ENCODE measurements at places on chromosomes 7 and 10.

DNA sequence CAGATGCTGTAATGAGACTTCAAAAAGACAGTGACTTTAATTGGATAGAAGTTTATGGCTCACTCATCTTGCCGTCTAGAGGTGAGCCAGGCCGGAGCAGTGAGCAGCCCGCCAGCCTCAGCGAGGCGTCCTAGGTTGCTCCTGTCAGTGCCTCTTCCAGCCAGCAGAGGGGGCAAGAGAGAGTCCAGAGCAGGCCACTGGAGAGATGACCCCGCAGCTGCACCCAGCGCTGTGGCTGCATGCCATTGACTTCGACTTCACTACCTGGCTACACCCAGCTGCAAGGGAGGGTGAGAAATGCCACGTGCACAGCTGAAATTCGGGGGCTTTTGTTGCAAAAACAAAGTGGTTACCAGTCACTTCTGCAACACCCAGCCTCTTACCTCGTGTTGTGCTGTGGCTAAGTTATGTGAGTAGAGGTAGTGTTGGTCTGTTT, 26.5 kb downstream of the NUB1 start:
- peak; percentile 75 for DNase-seq
- peaks cover 36% of the 10 kb centered on the region for H3K36me3 ChIP-seq
- H3K27ac ChIP-seq, result no peak overlapping the region
- H3K27me3 ChIP-seq, result no peaks in the 10 kb centered on the region
- H3K4me3 ChIP-seq, result no peak overlapping the region

GRCh38 chr10:124320778-124321432, 97.8 kb downstream of the OAT start:
- H3K27me3 ChIP-seq, result no peaks in the 10 kb centered on the region
- DNase-seq, result no peak
- H3K4me3 ChIP-seq, result no peak overlapping the region
- no peak overlapping the region for H3K27ac ChIP-seq
- no peaks in the 10 kb centered on the region for H3K36me3 ChIP-seq

GRCh38 chr7:153087498-153087897, 327.9 kb downstream of the ACTR3B start:
- no peak for DNase-seq
- no peak overlapping the region for H3K4me3 ChIP-seq
- H3K27me3 ChIP-seq, result no peaks in the 10 kb centered on the region
- no peaks in the 10 kb centered on the region for H3K4me1 ChIP-seq
- H3K27ac ChIP-seq, result no peak overlapping the region
- no peaks in the 10 kb centered on the region for H3K36me3 ChIP-seq

- no peak for DNase-seq
- H3K27me3 ChIP-seq, result no peaks in the 10 kb centered on the region
- no peak overlapping the region for H3K27ac ChIP-seq
- no peak overlapping the region for H3K4me3 ChIP-seq
- H3K4me1 ChIP-seq, result peaks cover 24% of the 10 kb centered on the region
Observed at GRCh38 chr10:35392482-35393228, 56.3 kb downstream of the CCNY start.

DNA sequence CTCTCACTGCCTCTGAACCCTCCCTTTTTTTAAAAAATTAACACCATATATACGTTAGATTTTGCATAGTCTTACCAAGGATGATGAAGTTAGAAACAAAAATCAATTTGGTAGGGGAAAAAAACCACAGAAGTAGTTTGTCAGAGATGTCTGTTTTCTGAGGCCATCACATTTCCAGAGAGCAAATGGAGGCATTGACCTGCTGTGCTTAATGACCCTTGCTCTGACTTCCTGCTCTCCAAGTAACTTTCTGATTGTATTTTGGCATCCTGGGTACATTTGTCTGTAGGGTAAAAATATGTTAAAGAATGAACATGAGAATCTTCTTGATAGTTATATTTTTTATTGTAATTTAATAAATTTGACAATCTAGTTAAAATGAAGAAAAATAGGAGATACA, 140.2 kb downstream of the LCOR start:
- H3K4me1 ChIP-seq, result peaks cover 18% of the 10 kb centered on the region
- no peak overlapping the region for H3K4me3 ChIP-seq
- no peak overlapping the region for H3K27ac ChIP-seq

DNA sequence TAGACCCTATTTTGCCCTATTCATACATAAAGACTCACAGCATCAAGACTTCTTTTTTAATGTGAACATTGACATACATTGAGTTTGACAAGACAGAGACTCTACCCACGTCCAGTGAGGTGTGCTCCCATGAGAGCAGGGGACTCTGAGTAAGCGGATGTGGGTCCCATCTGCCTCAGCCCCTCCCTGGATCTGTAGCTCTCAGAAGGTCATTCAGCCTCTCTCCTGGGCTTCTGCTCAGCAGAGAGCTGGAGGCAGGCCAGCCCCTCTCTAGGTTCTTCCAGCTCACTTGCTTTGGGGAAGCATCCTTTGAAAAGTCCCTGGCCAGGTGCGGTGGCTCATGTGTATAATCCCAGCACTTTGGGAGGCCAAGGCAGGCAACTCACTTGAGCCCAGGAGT, 146.9 kb upstream of the ZMIZ1 start:
- no peak overlapping the region for H3K4me3 ChIP-seq
- no peaks in the 10 kb centered on the region for H3K27me3 ChIP-seq
- no peak for DNase-seq
- H3K36me3 ChIP-seq, result no peaks in the 10 kb centered on the region

- DNase-seq, result no peak
- no peak overlapping the region for H3K4me3 ChIP-seq
- H3K27ac ChIP-seq, result no peak overlapping the region
Observed at GRCh38 chr10:48614481-48615390, 9.9 kb upstream of the ARHGAP22 start.

DNA sequence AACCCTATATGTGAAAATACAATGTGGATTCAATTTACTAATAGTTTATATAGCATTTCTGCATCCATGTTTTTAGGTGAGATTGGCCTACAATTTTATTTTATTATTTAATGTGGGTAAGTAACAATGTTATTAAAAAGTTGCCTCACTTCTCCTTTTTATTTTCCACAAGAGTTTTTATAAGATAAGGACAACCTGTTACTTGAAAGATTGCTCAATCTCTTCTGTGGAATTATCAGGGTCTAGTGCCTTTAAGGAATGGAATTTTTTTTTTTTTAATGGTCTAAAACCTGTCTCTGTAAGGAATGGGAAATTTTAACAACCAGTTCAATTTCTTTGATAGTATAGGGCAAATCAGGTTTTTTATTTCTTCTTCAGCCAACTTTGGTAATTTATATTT, 53.9 kb upstream of the RAB18 start:
- no peak overlapping the region for H3K27ac ChIP-seq
- no peaks in the 10 kb centered on the region for H3K27me3 ChIP-seq
- H3K36me3 ChIP-seq, result no peaks in the 10 kb centered on the region
- no peak overlapping the region for H3K4me3 ChIP-seq
- no peak for DNase-seq

GRCh38 chr10:86785968-86786367, 29.5 kb downstream of the BMPR1A start:
- H3K4me3 ChIP-seq, result no peak overlapping the region
- H3K4me1 ChIP-seq, result peaks cover 13% of the 10 kb centered on the region
- H3K27me3 ChIP-seq, result no peaks in the 10 kb centered on the region
- H3K27ac ChIP-seq, result peak overlapping the region; percentile 24
- H3K36me3 ChIP-seq, result no peaks in the 10 kb centered on the region
- DNase-seq, result no peak

- H3K27ac ChIP-seq, result no peak overlapping the region
- no peaks in the 10 kb centered on the region for H3K4me1 ChIP-seq
- H3K36me3 ChIP-seq, result no peaks in the 10 kb centered on the region
- DNase-seq, result no peak
Observed at GRCh38 chr7:118602090-118602489, 377.6 kb downstream of the ANKRD7 start.

DNA sequence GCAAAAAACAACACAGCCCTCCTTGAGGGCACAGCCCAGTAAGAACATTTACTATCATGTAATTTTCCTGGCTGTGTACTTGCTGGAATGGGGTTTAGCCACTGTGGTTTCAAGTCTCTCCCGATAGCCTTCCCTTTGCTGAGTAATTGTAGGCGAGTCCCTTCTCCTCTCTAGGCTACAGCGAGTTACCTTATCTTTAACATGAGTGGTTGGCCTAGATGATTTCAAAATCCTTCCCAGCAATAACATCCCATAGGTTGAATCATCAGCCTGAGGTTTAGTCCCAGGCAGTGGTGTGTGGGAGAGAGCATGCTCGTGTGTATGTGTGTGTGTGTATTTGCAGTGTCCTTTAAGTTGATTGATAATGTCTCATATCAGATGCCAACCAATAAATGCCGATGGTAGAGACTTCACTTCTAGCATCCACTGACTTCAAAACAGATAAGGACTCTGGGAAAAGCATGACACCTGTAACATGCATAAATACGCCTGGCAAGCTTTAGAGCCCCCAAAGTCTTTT, 142.9 kb upstream of the ZMIZ1 start:
- H3K4me1 ChIP-seq, result peaks cover 6% of the 10 kb centered on the region
- no peaks in the 10 kb centered on the region for H3K36me3 ChIP-seq
- no peaks in the 10 kb centered on the region for H3K27me3 ChIP-seq
- H3K4me3 ChIP-seq, result no peak overlapping the region
- no peak for DNase-seq
- H3K27ac ChIP-seq, result no peak overlapping the region

DNA sequence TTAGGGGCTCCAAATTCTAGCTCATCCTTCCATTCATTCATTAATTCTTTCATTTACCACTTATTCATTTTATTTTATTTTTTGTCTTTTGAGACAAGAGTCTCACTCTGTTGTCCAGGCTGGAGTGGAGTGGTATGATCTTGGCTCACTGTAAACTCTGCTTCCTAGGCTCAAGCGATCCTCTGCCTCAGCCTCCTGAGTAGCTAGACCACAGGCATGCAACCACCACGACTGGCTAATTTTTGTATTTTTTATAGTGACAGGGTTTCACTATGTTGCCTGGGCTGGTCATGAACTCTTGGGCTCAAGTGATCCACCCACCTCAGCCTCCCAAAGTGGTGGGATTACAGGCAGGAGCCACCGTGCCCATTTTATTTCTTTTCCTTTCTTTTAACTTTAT, 31.6 kb downstream of the FGF8 start:
- H3K27me3 ChIP-seq, result no peaks in the 10 kb centered on the region
- H3K4me3 ChIP-seq, result no peak overlapping the region
- H3K27ac ChIP-seq, result no peak overlapping the region
- no peaks in the 10 kb centered on the region for H3K36me3 ChIP-seq

- H3K4me1 ChIP-seq, result peaks cover 6% of the 10 kb centered on the region
- H3K27me3 ChIP-seq, result no peaks in the 10 kb centered on the region
- DNase-seq, result no peak
- no peak overlapping the region for H3K27ac ChIP-seq
Observed at GRCh38 chr10:22704471-22704911, 9.9 kb downstream of the PIP4K2A start.

GRCh38 chr10:55242544-55242943, 441.5 kb upstream of the PCDH15 start:
- H3K4me1 ChIP-seq, result no peaks in the 10 kb centered on the region
- no peaks in the 10 kb centered on the region for H3K36me3 ChIP-seq

GRCh38 chr10:23521735-23522134, 82.9 kb downstream of the OTUD1 start:
- H3K27me3 ChIP-seq, result no peaks in the 10 kb centered on the region
- H3K4me1 ChIP-seq, result no peaks in the 10 kb centered on the region

DNA sequence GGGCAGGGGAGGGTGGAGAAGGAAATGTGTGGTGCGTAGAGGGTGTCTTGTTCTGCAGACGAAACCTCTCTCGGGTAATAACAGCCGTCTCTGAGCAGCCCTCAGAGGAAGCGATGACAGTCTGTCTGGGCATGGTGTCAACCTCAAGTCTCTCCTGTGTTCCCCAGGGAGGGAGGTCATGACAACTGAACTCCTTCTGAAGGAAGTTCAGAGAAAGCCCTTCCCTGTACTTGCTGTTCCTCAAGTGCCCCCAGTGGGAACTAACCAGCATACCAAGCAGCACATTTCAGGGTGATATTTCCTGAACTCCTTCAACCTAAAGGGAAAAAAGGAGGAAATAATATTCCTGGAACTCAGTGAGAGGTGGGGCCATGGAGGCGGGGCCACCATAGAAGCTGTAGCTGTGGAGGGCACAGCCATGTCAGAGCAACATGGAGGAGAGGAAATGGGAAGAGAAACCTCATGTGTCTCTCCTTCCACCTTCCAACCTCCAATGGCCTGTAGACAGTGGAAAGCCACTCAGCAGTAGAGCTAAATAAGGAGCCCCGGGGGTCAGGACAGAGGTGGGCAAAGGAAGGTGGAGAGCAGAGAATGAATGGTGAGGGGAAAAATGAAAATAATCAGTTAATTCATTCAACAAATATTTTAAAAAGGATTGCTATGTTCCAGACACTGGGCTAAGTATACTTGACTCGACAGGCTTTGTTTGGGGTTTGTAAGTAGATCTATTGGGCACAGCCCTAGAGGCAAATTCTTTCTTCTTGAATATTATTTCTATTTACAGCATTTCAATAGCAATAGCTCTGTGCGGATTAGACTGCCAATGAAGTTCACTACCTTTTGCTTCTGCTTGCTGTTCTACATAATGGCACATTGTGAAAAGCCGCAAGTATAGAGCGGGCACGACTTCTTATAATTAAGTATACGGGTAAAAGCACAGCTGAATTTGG, 61.0 kb upstream of the AOAH start:
- H3K4me1 ChIP-seq, result no peaks in the 10 kb centered on the region
- no peak overlapping the region for H3K4me3 ChIP-seq
- H3K36me3 ChIP-seq, result no peaks in the 10 kb centered on the region
- H3K27me3 ChIP-seq, result no peaks in the 10 kb centered on the region

- no peak overlapping the region for H3K27ac ChIP-seq
- H3K4me1 ChIP-seq, result no peaks in the 10 kb centered on the region
- H3K36me3 ChIP-seq, result no peaks in the 10 kb centered on the region
- H3K4me3 ChIP-seq, result no peak overlapping the region
Observed at GRCh38 chr10:43957267-43958070, 308.8 kb upstream of the ZNF32 start.

GRCh38 chr10:73865459-73866442, 8.6 kb downstream of the CAMK2G start:
- H3K27me3 ChIP-seq, result no peaks in the 10 kb centered on the region
- H3K4me3 ChIP-seq, result no peak overlapping the region
- no peak overlapping the region for H3K27ac ChIP-seq
- peaks cover 2% of the 10 kb centered on the region for H3K4me1 ChIP-seq

- no peak overlapping the region for H3K4me3 ChIP-seq
- no peak overlapping the region for H3K27ac ChIP-seq
- H3K27me3 ChIP-seq, result peaks cover 3% of the 10 kb centered on the region
- H3K36me3 ChIP-seq, result no peaks in the 10 kb centered on the region
- DNase-seq, result no peak
Observed at GRCh38 chr10:113957013-113957412, 86.7 kb upstream of the ADRB1 start.

Measured in neuronal stem cell (in vitro differentiated cells).